ENCODE measurements at places on chromosomes 13 and 19.

DNA sequence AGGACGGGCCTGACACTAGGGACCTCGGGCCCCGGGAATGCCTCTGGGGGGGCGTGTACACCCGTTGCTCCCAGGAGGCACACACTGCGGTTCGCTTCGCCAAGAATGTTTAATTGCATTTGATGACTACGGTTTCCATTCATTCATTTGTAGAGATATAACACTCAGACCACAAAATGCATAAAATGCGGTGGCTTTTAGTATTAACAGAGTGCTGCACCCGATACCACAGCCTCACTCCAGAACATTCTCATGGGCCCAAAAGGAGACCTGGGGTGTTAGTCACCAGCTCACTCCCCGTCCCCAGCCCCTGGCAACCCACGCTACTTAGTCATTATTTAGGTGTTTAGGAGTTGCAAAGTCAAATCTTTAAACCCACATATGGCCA is 21.8 kb downstream of the HCN2 start:
- no peak for DNase-seq

GRCh38 chr13:102873653-102874052 is 27.8 kb downstream of the ERCC5 start:
- DNase-seq = no peak

GRCh38 chr19:6800991-6801484 is 28.5 kb downstream of the VAV1 start:
- DNase-seq = no peak

DNA sequence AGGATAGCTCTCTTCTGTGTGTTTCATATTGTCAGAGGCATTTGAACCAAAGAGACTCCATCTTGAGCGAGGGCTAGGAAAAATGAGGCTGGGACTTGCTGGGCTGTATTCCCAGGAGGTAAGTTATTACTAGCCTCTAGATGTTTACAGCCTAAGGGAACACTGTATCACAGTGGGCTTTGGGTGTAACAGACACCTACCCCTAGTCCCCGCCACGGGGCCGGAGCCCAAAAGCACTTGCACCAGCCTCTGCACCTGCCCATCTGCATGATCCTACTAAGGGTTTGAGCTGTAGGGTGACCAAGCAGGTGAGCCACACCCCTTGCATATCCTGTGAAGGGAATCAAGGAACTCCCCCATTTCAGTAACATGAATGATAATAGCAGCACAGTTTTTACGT is 1972.2 kb downstream of the OLFM4 start:
- DNase-seq = no peak

- no peak for DNase-seq
Observed at GRCh38 chr19:54147676-54148075, 10.1 kb downstream of the CNOT3 start.

- no peak for DNase-seq
Observed at GRCh38 chr13:51910508-51910907, 48.7 kb downstream of the CCDC70 start.

GRCh38 chr19:11142528-11143171 is 12.9 kb downstream of the SPC24 start:
- DNase-seq = peak; percentile 17

DNA sequence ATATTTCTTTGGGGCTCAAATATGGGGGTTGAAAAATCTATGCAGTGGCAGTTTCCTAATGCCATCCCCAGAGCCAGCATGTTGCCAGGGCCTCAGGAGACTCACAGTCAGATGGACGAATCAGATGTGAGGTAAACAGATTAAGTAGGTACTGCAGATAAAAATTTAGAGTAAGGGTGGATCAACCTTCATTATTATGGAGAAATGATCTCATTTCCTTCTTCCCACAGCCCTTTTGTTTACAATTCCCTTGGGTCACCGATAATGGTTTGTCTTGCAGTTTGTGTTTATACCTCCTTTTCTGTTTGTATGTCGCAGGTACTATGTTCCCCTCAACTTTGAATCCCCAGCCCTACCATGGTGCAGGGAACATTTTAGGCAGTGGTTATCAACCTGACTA is 20.0 kb downstream of the DIAPH3 start:
- no peak for DNase-seq

DNA sequence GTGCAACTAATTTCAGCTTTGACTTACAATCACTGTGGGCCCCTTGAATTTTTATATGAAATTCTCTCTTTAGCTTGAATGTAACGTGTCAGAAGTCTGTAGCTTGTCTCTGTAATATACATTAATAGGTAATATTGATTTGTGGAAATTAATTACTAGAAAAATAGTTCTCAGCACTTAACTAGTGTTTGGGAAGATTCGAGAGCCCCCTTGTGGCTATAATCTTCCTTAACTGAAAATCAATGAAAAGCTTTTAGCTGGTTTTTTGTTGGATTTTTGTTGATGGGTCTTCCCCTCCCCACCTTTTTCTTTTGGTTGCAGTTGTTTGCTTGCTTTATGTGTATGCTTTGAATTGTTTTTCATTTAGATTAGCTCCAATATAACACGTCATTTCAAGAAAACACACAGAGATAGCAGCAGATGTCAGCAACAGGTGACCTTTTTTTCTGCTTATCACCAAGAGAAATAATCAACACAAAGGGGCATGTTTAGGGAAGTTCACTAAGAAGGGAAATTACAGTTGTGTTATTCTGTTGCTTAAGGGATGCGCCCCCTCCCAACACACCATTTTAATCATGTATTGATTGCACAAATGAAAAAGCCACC is 176.8 kb downstream of the OXGR1 start:
- peak; percentile 7 for DNase-seq

DNA sequence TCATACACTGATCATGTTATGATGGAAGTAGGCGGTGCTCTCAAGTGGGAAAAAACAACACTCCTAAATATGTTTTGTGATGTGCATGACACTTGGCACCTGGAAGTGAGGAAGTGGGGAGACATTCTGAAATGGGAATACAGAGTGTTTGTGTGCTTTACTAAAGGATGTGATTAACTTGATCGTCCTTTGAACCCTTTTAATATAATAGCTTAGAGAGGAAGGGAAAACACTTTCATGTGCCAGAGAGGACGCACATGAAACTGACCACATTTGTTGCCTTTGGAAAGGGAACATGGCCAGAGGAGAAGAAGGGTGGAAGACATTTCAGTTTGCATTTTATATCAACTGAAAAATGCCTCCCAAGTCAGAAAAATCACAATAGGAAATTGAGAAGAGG is 31.4 kb downstream of the SMAD9 start:
- DNase-seq = no peak

DNA sequence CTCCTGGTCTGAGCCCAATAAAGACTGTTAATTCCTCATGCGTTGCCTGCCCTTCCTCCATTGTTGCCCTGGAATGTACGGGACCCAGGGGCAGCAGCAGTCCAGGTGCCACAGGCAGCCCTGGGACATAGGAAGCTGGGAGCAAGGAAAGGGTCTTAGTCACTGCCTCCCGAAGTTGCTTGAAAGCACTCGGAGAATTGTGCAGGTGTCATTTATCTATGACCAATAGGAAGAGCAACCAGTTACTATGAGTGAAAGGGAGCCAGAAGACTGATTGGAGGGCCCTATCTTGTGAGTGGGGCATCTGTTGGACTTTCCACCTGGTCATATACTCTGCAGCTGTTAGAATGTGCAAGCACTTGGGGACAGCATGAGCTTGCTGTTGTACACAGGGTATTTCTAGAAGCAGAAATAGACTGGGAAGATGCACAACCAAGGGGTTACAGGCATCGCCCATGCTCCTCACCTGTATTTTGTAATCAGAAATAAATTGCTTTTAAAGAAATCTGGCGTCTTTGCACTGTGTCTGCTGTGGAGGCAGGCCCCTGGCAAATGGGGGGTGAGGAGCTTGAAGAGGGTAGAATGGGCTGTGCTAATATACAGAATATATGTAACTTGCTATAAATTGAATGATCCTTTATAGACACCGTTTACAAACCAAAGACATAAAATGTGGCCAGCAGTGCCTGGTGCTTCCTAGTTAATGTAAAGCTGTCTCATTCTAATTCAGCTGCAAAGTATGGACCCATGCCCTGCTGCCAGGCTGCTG is 4.2 kb upstream of the RPS11 start:
- DNase-seq = no peak

DNA sequence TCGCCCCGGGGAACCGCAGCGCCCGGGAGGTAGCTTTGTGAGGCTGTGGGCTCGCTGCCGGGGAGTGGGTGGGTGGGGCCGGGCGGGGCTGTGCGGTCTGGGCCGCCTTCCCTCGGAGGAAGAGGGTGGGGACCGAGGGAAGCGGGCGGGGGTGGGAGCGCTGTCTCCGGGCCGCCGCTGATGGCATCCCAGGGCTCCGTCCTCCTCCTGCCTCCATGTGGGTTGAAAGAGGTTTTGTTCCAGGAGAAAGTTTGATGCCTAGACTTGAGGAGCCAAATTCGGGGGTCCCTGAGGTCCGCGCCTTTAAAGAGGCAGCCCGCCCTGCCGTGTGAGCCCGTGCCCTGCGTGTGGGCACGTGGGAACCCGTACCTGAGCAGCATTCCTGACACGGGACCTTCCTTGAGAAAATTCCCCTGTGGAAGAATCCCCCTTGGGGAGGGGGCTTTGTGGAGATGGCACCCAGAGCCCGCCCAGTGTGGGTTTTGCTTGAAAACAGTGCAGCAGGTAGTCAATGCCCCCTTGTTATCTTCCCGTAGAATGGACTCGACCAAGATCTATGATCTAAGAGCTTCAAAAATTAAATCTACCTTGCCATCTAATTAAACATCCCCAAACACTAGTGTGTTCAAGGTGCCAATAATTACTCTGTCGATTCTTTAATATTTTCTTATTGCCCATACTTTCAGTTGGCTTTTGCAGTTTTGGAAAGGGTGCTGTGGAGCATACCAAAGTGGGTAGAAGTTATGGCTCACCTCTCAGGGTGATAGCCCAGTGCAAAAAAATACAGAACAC is 107.8 kb downstream of the RXFP2 start:
- peak; percentile 35 for DNase-seq

GRCh38 chr19:11338121-11338520 is 1.3 kb downstream of the RAB3D start:
- DNase-seq = no peak

DNA sequence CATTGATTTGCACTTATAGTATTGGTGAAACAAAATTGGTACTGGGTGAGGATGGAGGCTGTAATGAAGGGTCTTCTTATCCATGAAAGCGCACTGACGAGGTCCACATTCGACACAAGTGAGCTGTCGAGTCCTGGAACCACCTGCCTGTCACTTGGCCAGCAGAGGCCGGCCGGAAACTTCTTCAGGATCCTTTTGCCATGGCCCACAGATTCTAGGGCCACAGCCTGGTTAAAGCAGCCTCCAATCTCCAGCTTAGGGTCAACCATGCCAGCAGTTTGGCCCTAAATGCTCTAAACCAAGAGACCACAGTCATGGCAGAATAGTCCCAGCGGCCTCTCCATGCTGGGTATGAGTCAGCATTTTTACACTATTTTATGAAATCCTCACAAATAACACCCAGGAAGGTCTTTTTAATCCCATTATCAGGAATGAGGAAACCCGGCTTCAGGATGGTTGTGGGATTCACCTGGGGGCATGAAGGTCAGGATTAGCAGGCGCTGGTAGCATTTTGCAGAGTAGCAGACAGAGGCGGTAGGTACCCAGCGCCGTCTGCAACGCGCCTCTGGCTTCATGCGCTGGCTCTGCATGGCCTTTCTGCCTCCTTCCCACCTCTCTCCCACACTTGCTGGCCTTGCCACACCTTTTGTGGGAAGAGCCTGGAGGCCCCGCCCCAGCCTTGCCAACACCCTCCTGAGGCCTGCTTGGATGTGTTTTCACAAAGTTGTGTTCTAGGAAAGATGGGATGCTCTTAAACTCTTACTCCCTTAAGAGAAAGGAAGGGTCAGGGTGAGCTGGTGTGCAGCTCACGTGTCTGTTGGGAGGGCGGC is 15.2 kb downstream of the GAS6 start:
- DNase-seq = no peak

DNA sequence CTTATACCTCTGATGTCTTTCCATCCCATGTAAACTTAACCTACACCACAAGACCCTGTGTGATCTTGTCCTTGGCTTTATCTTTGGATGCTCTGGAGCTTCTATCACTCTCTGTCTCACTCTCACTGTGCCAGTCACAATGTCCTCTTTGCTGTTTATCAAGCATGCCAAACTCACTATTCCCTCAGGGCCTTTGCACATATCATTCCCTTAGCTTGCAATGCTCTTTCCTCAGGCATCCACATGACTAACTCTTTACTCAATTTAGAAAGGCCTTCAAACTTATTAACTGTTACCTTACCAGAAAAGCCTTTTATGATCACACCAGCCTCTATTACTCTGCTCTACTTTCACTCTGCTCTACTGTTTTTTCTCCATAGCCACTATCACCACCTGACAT is 354.1 kb downstream of the RFC3 start:
- no peak for DNase-seq

GRCh38 chr13:108113407-108113806 is 101.9 kb downstream of the LIG4 start:
- DNase-seq = no peak

- no peak for DNase-seq
Observed at GRCh38 chr19:15871570-15871969, 26.3 kb downstream of the CYP4F2 start.

DNA sequence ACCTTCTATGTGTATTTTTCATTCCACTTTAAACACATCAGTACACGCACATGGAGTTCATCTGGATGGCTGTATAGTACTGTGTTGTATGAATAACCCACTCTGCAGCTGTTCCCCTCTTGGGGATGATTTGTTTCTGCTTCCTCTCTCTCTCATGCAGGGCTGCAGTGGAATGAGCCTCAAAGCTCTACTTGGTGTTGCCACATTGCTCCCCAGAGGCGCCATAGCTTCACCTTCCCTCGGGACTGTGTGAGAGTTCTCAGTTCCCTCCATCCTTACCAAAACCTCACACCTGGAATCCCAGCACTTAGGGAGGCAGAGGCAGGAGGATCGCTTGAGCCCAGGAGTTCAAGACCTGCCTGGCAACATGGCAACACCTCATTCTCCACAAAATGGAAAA is 28.4 kb upstream of the GPR183 start:
- no peak for DNase-seq

DNA sequence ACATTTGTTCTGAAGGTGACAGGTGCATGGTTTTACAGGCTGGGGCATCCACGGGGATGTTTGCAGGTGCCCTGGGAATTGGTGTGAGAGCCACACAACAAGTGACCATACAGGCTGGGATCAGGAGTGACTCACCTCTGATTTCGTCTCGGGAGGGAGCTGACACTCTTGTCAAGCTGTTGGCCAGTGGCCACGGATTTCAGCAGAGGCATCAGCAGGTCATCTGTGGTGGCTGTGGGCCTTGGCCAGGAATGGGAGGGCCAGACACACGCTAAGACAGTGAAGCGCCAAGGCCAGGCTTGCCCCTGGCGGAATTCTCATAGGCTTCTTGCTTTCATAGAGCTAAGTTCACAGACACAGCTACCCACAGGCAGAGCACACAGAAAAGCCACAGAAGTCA is 108.6 kb downstream of the HSPH1 start:
- no peak for DNase-seq

DNA sequence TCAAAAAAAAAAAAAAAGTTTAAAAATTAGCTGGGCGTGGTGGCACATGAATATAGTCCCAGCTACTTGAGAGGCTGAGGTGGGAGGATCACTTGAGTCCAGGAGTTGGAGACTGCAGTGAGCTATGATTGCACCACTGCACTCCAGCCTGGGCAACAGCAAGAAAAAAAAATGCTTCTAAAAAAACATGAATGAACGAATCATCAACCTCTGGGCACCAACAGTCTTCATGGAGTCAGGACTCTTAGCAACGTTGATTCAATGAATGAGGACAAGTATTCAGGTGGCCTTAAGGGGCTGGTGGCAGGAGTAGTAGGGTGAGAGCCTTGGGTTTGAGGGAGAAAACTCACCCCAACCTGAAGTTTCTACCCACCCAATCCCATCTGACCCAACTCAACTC is 20.6 kb upstream of the OLFM2 start:
- no peak for DNase-seq

- no peak for DNase-seq
Observed at GRCh38 chr19:51469162-51469561, 9.2 kb upstream of the CEACAM18 start.
